ENCODE measurements at places on chromosomes 5 and 9. TPM values are rescaled to one million over a fixed set of nuclear protein-coding genes. Genes with fewer than 3 reads are reported as not detected.

GRCh38 chr5:90054612-90055011 is 354.9 kb downstream of the CETN3 start:
- DNase-seq: no peak

GRCh38 chr5:178208540-178209227 is 4.4 kb downstream of the HNRNPAB start:
- DNase-seq: peak; percentile 37

GRCh38 chr9:15213249-15213648 is 93.8 kb downstream of the TTC39B start:
- DNase-seq: no peak

GRCh38 chr5:149517461-149518122 is 33.6 kb downstream of the CSNK1A1 start:
- DNase-seq: no peak

DNA sequence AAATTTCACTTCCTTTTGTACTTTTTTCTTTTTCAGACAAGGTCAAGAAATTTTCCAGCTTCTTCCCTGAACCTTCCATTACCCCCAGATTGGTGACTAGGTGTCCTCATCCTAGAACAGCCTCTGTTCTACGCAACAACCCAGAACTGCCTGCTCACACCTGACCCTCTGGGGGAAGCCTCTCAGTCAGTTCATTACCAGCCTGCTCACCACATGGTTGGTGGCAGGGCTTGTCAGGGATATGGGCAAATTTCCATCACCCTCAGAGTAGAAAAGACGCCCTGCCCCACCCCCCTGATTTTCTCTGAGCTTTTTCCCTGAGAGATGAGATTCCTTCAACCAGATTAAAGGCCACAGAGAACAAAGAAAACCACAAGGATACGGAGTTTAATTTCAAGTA is 5.3 kb upstream of the CFAP95 start:
- DNase-seq: no peak

- DNase-seq: no peak
These were observed 592.4 kb downstream of the KIF4B start for GRCh38 chr5:155605920-155606319.

DNA sequence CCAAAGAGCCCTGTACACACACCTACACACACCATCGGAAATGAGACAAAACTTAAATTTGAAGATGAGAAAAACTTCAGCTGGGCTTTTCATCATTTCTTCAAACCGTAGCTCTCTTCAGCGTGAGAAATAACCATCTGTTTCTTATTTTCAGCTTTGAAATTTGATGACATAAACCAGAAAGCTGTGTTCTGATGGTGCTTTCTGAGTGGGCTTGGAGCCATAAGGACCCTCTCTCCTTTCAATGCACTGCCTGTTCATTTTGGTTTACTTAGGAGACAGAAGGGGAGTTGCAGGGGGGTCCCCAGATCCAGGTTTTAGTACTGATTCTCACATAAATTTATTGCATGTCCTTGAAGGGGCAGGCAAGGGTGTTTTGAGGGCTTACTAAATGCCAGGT is 9.5 kb downstream of the FBXO10 start:
- no peak for DNase-seq

- DNase-seq: no peak
These were observed 140.2 kb upstream of the BRINP1 start for GRCh38 chr9:119509291-119509905.

GRCh38 chr5:179795049-179795862 is 1.5 kb downstream of the LTC4S start:
- DNase-seq: peak; percentile 68

- no peak for DNase-seq
These were observed 120.4 kb upstream of the CACNA1B start for GRCh38 chr9:137757139-137757538.

- DNase-seq: no peak
These were observed 182.2 kb downstream of the TMC1 start for GRCh38 chr9:72703574-72703973.

DNA sequence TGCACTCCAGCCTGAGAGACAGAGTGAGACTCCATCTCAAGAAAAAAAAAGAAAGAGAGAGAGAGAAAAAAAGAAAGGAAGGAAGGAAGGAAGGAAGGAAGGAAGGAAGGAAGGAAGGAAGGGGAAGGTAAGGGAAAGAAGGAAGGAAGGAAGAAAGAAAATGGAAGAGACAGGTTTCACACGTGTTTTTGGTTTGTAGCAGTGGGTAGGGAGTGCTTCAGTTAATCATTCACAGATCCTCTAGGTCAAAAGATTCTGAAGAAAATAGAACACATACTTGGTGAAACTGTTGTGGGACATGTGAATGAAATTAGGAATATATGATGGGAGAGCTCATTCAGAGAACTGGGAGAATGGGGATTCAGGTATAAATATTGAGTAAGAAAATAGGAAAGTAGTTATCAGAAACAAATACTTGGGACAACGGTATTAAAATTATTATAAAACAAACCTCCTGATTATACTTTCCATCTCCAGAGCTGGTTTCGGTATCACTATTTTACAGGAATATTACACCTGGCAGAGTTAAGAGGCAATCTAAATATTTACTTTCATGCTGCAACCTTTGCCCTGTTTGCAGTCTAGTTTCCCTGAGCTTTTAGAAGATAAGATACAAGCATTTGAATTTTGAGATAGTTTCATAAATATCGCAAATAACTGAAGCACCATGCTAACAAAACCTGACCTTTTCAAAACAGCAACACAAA is 37.2 kb downstream of the MARVELD2 start:
- DNase-seq: no peak

GRCh38 chr9:91536211-91536691 is 112.6 kb upstream of the NFIL3 start:
- DNase-seq: no peak

DNA sequence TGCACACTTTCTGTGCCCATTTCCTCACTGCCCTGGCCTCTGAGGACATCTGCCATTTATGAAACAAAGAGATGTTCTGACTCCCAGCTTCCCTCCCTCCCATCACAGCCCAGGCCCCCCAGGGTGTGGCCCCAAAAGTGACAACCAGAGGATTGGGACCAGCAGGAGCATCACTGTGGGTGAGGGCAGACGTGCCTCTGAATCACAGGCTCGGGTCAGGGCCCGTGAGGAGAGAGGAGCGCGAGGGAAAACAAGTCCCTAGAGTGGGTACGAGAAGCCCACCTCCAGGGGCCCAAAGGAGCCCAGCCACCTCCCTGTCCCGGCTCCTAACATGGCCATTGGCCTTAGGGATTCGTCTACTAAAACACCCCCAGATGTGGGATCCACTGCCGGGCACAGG is 138.0 kb upstream of the FSTL4 start:
- DNase-seq: no peak

DNA sequence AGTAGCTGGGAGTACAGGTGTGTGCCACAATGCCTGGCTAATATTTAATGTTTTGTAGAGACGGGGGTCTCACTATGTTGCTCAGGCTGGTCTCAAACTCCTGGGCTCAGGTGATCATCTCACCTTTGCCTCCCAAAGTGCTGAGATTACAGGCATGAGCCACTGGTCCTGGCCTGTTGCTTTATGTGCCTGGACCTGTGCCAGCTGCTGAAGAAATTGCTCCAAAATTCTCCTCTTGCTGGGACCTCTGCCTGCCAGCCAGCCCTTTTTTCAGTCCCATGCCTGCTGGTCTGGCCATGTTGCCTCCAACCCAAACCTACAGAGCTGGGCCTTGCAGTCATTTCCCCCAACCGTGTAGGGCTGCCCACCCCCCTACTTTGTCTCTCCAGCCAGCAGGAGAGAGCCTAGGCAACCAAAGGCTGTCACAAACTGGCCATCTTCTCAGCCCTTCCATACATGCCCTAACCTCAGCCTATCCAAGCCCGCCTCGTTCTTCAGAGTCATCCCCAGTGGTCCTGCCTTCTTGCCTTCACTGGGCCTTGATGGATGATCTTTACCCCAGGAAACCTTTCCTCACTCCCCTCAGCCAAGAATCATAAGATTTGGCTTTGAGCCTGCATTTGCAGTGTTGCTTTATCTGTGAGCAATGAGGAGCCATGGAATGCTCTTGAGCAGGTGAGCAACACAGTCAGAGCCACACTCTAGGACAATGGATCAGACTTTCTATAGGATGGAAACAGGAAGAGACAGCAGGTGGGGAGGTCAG is 27.4 kb upstream of the SYNPO start:
- DNase-seq: no peak

GRCh38 chr9:135023088-135023785 is 64.2 kb upstream of the OLFM1 start:
- DNase-seq: no peak

DNA sequence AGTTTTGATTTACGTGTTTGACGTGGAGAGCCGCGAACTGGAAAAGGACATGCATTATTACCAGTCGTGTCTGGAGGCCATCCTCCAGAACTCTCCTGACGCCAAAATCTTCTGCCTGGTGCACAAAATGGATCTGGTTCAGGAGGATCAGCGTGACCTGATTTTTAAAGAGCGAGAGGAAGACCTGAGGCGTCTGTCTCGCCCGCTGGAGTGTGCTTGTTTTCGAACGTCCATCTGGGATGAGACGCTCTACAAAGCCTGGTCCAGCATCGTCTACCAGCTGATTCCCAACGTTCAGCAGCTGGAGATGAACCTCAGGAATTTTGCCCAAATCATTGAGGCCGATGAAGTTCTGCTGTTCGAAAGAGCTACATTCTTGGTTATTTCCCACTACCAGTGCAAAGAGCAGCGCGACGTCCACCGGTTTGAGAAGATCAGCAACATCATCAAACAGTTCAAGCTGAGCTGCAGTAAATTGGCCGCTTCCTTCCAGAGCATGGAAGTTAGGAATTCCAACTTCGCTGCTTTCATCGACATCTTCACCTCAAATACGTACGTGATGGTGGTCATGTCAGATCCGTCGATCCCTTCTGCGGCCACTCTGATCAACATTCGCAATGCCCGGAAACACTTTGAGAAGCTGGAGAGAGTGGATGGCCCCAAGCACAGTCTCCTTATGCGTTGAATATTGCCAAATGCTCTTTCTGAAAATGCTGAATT is 850 bp downstream of the RRAGA start:
- DNase-seq: peak; percentile 17

DNA sequence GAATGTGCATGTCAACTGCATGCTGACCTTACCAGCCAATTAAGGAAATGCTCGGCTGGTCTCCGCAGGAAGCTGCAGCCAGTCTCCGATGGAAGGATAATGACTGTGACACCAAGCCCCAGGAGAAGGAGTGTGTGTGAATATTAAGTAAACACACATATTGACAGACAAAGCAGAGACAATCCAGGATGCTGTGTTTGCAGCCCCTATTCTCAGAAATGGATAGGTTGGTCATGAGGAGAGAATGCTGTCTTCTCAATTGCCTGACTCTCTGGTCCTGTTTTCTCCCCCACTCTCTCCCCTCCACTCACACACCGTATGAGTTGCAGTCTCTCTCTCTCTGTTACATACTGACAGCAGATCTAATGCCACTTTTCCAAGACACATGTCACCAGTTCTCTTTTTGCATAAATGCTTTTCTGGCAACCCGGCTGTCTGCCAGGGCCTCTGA is 85.7 kb downstream of the EPB41L4A start:
- no peak for DNase-seq

- no peak for DNase-seq
These were observed 89.1 kb upstream of the HAND1 start for GRCh38 chr5:154567155-154567554.

DNA sequence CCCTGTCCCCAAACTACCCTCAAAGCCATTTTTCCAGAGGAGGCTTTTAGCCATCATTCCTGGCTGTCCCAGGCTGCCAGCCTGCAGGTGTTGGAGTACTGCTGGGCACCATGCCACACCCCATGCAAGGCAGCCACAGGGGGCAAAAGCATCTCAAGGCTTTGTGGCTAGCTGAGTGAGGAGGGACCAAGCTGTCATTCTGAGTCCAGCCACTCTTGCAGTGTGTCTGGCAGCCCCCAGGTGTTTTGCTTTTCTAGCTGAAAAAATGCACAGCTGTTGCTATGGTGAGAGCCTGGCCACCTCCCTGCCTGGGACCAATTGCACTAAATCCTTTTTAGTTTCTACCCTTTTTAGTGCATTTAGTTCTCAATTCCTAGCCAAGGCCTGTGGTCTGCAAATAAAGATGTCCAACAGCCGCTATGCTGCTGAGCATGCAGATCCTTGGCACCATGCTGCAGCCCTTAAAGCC is 50.4 kb upstream of the PTGS1 start:
- no peak for DNase-seq

DNA sequence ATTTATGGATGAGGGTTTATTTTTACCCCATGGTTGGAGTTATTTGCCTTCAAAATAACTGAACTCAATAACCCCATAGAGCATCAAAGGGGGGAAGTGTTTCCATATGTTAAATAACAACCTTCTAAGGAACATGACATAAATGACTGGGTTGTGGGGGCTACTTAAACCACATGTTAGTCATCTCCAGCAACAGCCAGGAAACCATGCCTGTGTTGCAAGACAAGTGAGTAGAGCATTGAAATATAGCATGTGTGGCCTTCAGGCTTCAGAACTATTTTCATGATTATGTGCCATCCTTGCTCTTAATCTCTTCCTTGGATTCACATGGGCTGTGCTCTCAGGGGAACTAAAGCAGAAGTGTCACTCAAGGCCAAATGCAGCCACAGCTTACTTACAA is 431.2 kb downstream of the AGTPBP1 start:
- DNase-seq: no peak

DNA sequence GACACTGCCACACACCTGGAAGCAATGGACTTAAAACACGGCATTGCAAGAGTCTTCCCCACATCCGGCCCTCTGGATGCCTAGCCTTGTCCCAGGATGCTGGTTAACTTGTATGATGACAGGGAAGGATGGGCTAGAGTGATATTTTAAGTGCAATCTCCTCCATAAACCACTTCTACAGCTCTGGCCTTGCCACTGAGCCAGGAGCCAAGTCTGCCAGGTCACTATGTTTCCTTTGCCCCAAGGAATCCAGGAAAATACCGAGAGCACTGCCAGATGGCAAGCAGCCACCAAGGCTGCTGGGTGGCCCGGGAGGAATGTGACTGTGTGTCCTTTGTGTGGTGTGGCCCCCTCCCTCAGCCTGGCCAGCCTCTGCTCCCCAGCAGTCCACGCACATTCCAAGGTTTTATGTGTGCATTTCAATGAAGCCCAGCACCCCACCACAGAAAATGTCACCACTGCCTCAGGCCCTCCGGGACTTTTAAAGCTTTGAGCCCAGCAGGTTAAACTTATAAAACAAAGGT is 106.0 kb downstream of the FRMD3 start:
- DNase-seq: no peak

DNA sequence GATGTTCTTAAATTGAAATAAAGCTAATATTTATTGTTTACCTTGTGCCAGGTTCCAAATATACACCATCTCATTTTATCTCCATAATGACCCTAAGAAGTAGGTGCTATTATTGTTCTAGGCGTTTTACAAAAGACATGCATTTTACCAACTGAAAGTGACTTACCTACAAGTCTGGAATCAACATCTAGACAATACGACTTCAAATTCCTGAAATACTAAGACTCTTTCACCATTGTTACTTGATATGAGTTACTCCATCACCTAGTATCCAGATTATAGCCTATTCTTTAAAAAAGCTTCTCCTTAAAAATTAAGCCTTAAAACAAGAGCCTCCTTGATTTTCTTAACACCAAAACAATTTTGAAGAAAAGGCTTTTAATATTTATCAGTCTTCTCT is 13.3 kb downstream of the HACD4 start:
- DNase-seq: no peak

The DAB2IP gene
- total RNA-seq: 11.2 TPM

The SEMA5A gene
- not detected for total RNA-seq

The LRRC19 gene
- not detected for total RNA-seq

The CNTLN gene
- not detected for total RNA-seq

The SPINK7 gene
- not detected for total RNA-seq

The IL13 gene
- total RNA-seq: not detected

The ZNF366 gene
- not detected for total RNA-seq

The UGT3A1 gene
- not detected for total RNA-seq

The ECM2 gene
- not detected for total RNA-seq

The C9orf153 gene
- total RNA-seq: 0.27 TPM

The GNA14 gene
- not detected for total RNA-seq

The AMBP gene
- not detected for total RNA-seq
